GF-D8 (cell line): ENCODE measurements at places on chromosomes 4 and X.

- DNase-seq = no peak
Observed at GRCh38 chrX:636981-637659, 6.5 kb downstream of the SHOX start.

DNA sequence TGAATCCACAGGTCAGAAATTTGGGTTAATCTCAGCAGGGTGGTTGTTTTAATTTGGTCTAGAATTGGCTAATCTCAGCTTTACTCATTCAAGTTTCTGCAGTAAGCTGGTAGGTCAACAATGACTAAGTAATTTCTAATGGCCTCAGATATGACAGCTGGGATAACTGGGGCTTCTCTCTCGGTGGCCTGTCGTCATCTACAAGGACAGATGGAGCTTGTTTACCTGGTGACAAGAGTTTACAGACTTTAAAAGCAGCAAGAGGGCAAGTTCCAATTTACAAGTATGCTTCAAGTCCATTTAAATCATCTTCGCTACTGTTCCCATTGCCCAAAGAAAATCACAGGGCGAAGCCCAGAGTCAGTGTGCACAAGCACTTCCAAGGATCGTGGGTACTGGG is 453.9 kb downstream of the PDHA2 start:
- no peak for DNase-seq

DNA sequence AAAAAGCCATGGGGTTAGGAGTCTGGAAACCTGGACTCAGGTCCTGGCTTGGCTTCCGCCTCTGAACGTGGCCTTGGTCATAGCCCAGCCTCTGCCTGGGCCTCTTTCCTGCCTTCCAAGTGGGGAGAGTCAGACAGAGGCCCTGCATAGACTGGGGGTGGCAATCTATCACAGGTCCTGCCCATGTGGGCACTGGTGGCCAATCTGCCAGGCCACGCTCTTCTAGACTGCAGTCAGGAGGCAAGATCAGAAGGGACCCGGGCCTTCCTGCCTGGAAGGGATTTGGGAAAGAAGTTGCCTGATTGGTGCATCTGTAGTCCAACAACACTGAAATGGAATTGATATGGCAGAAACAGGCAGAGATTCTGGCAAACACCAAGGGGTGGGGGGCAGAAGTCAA is 46.1 kb downstream of the CNGA2 start:
- no peak for DNase-seq

DNA sequence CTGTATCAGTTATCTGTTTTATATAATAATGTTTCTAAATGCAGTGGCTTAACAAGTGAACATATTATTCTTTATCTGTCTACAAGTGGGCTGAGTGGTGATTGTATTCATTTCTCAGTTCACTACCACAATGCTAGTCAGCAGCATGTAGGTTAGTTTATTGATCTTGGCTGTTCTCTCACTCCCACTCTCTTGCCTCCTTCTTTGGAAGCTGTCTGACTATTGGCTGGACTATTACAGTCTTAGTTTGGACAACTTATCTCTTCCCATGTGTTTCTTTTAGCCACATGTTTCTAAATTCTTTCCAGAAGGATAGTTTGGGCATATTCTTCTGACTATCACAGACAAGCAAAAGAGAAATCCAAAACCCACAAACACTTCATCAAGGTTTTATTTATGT is 459.5 kb upstream of the AGA start:
- no peak for DNase-seq

DNA sequence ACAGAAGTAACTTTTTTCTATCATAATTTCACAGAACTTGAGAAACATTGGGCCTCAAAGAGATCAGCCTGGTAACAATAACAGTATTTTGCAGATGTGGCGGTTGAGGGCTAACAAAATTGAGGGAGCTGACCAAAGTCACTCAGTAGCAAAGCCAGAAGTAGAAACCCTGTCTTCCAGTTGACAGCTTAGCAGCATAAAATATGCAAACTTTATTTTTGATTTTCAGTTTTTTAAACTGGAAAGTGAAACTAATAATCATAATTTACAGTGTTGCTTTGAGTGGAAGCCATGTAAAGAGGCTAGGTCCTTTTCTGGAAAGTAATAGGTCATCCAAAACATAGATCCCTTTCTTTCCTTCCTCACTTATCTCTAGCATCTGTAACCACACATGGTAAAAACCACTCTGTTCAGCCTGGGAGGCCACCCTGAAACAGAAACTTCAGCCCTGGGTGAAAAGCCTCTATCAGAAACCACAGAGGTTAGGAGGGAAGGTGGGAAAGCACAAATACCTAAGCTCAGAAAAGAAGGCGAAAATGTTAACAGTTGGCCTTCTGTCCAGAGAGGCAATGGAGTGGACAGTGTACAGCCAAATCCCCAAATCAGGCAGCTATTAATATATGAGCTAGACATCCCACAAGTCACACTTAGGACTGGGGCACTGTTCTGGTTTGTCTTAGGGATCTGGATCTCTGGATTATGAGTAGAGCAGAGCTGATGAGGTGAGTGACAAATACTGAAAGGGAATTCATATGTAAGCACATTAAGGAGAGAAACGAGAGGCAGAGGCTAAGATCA is 61.1 kb upstream of the ARSJ start:
- DNase-seq = no peak

GRCh38 chrX:110060846-110061537 is 58.1 kb downstream of the TMEM164 start:
- DNase-seq = no peak

DNA sequence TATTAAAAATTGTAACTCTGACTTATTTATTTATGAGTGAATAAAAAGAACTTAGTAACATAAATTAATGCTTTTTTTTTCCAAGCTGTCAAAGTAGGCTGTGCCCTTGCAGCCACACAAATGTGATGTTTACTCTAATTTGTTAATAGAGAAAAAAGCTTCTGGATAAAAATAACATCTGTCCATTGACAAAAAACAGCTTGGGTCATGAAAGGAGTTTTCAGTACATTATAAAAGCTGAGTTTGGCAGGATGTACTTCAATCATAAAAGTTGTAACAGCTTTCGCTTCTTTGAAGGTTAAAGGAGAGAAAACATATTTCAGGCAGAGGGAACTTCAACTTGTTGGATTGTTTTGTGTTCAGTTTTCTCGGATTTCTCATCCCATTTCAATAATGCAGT is 105.6 kb downstream of the SLC4A4 start:
- DNase-seq = no peak

GRCh38 chr4:143199503-143199902 is 14.8 kb downstream of the USP38 start:
- no peak for DNase-seq

GRCh38 chrX:29788991-29789699 is 426.2 kb upstream of the MAGEB2 start:
- no peak for DNase-seq

DNA sequence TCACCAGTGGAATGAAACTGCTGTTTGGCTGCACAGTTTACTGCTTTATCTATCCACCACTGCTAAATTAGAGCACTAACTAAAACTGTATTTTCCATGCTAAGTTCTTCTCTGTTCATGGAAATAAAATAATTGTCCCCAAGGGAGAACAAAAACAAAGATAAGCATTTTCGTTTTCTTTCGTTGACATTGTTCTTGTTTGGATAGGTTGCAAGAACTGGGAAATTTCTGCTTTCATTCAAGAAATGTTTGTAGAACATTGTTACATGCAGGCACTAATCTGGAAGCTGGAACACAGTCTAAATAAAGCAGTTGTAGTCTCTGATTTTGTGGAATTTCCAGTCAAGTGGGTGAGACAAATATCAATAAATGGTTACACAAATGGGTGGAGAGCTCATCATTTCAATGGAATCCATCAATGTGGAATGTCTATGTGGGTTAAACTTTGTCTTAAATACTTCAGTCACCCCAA is 5.8 kb upstream of the CXCL8 start:
- no peak for DNase-seq

DNA sequence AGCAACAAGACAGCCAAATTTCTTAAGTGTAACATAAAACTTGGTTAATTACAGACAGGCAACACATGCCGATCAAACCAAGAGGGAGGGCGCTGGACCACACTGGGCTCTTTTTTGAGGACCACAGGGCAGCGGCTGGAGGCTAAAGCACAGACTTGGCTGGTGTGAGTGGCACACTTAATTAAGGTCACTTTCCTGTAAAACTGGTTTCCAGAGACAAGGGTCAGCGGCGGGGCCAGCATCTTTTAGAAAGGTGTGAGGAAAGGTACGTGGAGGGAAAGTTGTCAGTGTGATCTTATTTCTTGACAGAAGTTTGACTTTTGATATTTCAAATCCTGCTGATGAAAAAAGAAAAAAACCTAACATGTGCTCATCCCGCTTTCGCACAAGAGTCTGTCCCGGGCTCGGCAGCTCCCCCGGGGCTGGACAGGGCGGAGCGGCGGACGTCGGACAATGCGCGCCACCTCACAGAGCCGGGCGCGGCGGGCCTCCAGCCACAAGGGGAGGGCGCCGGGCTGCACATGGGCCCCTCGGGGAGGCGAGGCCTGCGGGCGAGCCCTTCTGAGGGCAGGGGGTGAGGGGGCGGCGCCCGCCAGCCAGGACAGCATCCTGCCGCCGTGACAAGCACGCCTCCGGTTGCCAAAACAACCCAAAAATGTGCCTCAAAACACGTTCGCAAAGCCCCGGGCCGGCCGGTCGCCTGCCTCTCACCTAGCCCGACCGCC is 660 bp upstream of the HSPA4L start:
- DNase-seq = no peak

- no peak for DNase-seq
Observed at GRCh38 chr4:112168719-112169500, 23.7 kb downstream of the FAM241A start.

DNA sequence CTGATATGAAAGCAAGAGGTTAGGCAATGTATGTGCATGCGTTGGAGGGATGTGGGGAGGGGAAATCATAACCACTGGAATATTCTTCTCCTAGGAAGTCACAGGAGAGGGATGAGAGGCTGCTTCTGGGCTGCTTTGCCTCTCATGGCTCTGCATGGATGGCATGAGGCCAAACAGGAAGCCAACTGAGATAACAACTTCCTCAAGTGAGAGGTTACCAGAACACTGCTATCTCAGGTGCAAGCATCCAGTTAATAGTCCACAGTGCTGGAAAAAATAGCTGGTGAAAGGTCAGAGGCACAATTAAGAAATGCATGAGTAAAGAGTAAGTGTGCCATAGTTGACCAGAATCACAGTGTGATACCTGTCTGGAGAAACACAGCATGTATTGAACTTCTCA is 113.3 kb downstream of the ELOVL6 start:
- DNase-seq = peak; percentile 41

DNA sequence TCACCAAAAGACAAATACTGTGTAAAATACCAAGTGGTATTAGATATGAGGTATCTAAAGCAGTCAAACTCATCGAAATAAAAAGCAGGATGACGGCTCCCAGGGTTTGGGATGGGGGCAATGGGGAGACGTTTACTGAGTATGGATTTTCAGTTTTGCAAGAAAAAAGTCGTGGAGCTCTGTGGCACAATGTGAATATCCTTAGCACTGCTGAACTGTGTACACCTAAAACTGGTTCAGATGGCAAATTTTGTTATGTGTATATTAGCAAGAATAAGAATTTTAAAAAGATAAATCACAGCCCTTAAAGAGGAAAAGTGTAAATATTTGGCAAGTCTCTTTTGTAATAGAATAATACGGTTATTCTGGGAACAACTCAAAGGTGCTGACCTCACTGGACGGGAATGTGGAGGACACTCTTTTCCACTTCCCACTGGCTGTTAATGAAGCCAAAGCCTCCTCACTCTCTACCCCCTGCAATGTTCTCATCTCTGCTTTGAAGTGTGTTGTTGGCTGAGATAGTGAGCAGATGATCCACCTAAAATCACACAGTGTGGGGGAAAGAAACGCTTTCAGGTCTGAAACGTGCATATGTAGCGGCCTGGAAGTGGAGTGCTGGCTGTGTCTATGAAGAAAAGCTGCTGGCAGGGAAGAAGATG is 49.2 kb downstream of the SEL1L3 start:
- no peak for DNase-seq

DNA sequence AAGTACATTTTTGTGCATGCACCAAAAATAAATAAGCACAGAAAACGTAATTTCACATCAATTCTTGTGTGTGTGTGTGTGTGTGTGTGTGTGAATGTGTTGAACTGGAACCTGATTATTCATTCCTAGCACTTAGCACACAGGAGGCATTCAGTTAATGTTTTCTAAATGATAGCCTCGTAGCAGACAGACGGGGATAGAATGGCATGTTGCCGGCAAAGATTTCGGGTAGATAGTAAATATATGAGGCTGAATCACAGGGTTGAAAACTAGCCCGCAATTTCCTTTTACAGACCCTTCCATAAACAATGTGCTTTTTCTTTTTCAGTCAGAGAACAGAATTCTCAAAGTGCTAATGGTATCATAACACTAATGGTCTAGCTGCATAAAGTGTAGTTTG is 13.5 kb downstream of the MAOB start:
- no peak for DNase-seq

GRCh38 chr4:98686043-98686707 is 27.8 kb upstream of the TSPAN5 start:
- no peak for DNase-seq

- no peak for DNase-seq
Observed at GRCh38 chr4:172758586-172759340, 409.8 kb upstream of the GALNT7 start.

DNA sequence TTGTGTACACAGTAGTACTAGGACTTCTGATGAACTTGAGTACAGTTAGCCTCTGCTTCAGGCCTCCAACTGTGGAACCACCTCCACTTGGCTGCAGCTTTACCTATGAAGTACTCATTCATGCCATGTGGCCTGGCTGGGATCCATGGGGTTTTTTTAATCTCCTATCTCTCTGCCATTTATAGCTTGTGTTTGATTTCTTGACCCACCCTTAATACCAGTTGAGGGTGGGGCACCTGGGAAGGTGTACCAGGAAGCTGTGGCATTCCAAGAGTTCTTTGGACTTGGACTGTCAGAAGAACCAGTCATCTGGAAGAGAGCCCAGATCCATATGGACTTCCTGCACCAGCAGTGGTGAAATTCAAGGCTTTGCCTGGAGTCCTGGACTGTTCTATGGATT is 230.1 kb downstream of the SHROOM3 start:
- no peak for DNase-seq

DNA sequence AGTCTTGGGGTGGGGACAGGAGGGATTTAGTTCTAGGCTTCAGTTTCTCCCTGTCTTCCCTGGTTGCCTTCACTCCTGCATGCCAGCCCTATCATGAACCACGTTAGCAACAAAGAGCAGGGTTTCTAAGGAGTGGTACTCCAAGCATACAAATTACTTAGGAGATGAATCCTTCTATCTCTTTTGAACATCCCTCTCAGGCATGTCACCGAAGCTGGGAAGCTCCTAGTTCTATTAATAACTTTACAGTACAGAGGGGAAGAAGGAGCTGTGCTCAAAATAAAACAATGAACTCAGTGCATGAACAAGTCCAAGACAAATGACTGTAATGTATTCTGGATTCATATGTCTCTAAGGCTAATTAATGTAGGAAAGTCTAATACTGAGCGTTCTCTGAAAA is 450.6 kb upstream of the RASGEF1B start:
- DNase-seq = no peak

- DNase-seq = no peak
Observed at GRCh38 chr4:76681996-76682395, 215.9 kb downstream of the SOWAHB start.

DNA sequence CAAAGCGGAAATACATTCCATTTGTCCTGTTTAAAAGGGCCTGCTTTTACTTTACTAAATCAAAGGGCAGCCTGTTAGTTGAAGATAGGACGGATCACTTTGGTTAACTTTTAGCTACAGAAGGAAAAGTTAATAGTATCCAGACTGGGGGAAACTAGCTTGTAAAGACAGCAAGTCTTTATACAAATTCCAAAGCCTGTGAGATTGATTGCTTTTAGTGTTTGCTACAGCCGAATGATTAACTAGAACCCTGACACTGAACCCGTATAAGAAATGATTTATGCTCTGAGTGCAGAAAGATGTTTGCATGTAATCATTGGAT is 93.4 kb downstream of the FRAS1 start:
- no peak for DNase-seq
